C1 segment of cervical spinal cord (tissue), 14 donors: ENCODE measurements at places on chromosomes 6 and 20.
A peak's percentile ranks its signal among the peaks of the same experiment; 100 is the strongest.

GRCh38 chr6:115634887-115635286 lies 425.8 kb downstream of the FRK start:
- no peak for DNase-seq

- DNase-seq, result no peak
Observed at GRCh38 chr6:145891126-145891525, 73.0 kb downstream of the SHPRH start.

GRCh38 chr6:45946887-45947286 lies 68.8 kb downstream of the CLIC5 start:
- no peak for DNase-seq

DNA sequence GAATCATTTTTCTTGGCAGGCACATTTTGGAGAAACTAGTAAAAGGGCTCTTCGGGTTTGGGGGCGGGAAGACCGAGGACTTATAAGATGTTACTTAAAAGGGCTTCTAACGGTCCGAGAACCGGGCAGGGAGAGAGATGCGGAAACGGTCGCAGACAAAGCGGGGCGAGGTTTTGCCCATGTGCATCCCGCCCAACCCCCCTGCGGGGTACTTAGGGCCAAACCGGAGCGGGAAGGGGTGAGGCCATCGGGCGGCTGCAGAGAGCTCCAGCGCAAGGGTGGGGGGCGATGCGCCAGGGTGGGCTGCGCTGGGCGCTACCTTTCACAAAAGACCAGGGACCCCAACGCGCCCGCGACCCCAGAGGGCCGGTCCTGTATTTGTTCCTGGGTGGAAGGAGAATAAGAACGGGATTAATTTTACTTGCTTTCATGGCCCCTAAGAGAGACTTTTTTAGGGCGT lies 616 bp downstream of the TUBB start:
- peak; percentile 55 for DNase-seq

DNA sequence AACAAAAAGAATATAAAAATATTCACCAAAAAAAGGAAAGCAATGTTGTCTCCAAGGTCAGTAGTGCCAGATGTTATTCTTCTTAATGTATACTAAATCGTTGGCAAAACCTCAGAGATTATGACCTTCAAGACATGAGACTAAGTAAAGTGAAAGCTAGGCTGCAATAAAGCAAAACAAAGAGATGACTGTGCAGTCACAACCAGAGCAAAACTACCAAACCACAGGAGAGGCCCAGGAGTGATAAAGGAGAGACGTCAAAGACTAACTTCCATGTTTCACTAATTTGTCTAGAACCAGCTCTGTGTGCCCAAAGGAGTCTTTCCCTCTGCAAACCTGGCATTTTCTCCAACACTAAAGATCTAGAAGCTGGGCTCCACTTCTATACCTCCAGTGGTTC lies 155.9 kb upstream of the POU3F2 start:
- no peak for DNase-seq

DNA sequence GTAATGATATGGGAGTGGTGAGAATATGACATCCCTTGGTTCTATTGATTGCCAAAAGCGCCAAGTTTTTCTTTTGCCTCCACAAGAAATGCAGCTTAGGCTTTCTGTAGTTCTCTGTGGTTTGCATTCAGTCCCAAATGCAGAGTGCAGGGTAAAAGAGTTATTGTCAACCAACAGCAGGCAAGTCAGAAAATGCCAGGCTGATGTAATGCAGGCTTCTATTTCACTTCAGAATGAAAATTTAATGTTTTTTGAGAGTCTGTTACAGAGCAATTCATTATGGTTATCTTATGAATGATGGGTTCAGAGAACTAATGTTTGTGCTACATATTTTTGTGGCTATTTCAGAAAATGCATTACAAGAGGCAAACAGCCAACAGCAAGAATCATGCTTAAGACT lies 293.5 kb downstream of the CENPW start:
- DNase-seq, result no peak

- no peak for DNase-seq
Observed at GRCh38 chr6:52538252-52538900, 38.5 kb downstream of the TRAM2 start.

DNA sequence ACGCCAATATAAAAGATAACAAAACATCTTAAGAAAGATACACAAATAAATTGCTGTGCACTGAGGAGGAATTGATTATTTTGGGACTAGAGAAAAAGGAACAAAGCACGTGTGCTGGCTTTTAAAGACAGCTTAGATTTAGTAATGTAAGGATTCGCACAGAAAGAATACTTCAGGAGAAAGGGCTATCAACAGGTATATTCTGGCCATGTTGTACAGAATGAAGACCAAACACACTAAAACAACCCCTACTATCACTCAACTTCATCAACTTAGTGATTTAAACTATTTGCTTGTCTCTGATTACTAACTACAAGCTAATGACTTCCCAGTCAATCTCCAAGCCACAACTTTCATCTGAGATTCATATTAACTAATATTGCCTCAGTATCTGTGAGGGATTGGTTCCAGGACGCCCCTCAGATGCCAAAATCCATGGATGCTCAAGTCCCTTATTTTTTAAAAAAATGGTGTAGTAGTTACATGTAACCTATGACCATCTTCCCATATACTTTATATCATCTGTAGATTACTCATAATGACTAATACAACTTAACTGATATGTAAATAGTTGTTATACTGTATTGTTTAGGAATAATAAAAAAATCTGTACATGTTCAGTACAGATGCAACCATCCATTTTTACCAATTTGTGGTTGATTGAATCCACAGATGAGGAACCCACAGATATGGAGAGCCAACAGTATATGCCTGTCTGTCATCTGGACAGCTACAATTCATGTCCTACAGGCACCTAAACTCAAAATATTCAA lies 4.5 kb downstream of the DEK start:
- DNase-seq, result no peak

- DNase-seq, result no peak
Observed at GRCh38 chr6:98416027-98416426, 418.3 kb upstream of the POU3F2 start.

DNA sequence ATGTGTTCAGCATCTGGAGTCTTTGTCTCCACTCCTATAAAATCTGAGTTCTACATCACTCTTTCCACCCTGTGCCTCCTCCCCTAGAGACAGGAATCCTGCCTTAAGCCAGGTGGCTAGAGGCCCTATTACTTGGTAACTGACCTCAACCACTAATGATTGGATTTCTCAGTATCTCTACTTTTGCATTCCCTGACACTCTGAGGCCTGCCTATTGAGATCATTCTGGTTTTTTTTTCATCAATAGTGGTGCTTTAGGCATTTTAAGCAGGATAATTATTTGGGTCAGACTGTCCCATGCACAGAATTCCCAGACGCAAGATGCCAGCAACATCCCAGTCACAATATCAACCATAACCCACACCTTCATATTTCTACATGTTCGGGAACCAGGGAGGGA lies 3.9 kb upstream of the GCM1 start:
- no peak for DNase-seq

DNA sequence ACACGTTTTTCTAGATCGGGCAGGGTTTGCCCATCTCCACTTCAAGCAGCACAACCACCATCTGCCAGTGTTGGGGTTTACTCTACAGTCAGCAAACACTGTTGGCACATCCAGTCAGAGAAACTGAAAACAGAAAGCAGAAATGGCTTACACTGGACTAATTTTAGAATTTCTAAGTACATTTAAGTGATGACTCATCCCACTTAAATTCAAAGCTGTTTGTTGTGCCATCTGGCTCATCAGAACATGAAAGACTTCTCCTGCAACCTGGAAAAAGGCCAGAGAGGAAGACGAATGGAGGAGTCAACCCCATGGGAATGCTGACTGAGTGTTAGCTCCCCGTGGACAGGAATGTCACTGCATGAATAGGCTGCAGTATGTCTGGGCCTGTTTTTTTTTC lies 21.8 kb downstream of the FAM209B start:
- no peak for DNase-seq

DNA sequence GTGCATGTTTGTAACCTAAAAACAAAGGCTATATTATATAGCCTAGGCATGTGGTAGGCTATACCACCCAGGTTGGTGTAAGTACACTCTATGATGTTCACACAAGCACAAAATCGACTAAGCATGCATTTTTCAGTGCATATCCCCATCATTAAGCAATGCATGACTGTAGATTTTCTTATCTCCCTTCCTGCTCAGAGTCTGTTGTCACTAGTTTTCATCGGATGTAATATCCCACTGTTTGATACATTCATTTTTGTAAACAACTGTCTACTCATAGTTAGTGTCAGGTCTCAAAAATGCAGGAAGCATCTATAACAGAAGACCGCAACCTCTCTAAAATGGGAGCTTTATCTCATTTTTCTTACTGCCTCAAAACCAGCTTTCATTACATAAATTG lies 70.7 kb downstream of the GFRAL start:
- DNase-seq, result no peak

DNA sequence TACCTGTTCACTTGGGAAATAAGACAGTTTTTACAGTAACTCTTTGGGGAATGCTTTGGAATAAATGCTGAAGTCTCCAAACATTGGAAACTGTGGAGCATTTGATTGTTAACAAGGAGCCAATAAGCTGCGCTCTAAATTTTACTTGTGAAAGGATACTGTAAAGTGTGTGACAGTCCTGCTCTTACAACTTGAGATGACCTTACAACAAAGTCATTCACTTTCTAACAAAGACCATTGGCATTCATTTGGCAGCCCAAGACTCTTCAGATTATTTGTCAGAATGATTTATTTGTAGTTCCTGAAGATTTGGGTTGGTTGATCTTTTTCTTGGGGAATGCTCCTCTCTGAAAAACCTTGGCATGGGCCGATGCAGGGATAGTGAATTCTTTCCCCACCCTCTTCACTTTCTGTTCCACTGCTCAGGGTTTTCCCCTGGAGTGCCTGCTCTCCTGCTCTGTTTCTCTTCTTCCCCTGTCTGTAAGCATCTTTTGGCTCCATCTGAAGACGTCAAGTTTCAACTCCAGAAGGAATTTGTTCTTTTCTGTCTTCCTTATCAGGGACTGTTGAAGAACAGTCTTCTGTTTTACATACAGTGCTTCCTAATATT lies 116.4 kb downstream of the AKAP7 start:
- no peak for DNase-seq

DNA sequence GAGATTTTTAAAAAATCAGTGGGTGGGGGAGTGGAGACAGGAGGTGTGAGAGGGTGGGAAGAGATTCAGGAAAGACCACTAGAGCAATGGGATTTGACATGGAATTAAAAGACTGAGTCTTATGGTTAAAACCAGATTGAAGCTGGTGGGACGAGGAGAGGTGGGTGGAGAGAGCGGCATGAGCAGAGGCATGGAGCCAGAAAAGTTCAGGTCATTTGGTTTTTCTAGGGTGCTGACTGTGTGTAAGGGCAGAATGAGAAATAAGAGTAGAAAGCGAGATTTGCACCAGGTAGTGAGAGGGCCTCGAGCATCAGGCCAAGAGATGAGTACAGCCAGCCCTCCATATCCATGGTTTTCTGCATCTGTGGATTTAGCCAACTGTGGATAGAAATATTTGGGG lies 121.3 kb downstream of the TCP11 start:
- no peak for DNase-seq

- no peak for DNase-seq
Observed at GRCh38 chr6:99366852-99367251, 17.4 kb upstream of the FAXC start.

GRCh38 chr6:43522547-43523261 lies 5.8 kb downstream of the POLR1C start:
- no peak for DNase-seq
